NCI-H446 (cell line): ENCODE measurements at places on chromosomes 3 and 15.

- DNase-seq = no peak
Measured at GRCh38 chr3:170159459-170159858, 22.1 kb downstream of the PHC3 start.

- no peak for DNase-seq
Measured at GRCh38 chr15:27826411-27826810, 272.7 kb downstream of the OCA2 start.

DNA sequence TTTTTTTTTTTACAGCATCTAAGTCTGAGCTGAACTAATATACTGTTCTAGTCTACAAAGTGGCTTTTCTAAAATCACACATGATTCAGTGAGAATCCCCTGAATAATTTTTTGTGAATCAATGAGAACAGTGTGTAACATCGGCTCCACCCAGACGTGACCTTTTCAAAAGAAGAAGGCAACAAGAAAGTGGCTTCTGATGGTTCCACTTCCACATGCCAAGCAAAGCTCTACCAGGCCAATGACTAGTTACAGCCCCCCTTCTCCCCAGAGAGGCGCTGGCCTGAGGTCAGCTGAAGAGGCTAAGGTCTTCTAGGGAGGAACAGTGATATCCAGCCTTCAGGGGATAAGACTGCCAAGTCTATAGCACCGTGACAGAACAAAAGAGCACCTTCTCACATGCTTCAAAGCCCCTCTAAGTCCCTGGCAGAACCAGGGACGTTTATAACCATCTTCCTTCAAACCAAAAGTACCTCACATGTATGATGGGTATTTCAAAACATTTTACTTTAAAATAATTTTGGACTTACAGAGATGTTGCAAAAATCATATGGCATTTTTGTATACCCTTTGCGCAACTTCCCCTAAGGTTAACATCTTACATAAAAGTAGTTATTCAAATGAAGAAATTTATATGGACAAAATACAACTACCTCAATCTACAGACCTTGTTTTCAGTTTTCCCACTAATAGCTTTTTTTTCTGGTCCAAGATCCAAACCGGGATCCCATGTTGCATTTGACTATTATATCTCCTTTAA, 177.9 kb downstream of the OSBPL10 start:
- DNase-seq = no peak

DNA sequence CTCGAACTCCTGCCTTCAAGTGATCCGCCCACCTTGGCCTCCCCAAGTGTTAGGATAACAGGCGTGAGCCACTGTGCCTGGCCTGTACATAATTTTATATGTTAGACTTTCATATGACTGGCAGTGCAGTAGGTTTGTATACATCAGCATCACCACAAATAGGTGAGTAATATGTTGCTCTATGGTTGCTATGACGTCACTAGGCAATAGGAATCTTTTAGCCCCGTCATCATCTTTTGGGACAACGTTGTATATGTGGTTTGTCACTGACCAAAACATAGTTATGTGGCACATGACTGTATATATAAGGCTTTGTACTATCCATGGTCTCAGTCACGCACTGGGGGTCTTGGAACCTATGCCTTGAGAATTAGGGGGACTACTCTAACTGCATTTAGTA, 17.0 kb upstream of the DNAJC19 start:
- no peak for DNase-seq

- no peak for DNase-seq
Measured at GRCh38 chr3:183430325-183430957, 2.0 kb upstream of the MCF2L2 start.

DNA sequence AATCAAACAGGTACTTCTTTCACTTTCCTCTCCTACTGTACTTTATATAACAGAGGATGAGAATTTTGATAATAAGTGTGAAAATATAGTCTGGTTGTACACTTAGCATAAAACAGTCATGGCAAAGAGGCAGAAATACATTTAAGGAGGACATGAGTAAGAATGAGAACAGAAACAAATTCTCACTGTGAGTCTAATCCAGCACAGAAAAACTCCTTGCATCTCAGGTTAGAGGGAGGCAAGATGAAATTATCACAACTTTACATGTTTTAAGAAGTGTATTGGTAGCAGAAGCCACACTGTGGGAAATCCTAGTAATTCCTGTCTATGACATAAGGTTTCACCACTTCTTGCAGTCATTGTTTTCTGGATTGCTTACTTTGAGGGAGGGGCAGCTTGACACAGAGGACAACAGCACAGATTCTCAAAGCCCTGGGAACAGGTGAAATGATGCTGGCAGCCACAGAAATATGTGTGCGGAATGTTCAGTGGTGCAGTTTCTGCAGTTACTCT, 733.6 kb upstream of the GBE1 start:
- DNase-seq = no peak

DNA sequence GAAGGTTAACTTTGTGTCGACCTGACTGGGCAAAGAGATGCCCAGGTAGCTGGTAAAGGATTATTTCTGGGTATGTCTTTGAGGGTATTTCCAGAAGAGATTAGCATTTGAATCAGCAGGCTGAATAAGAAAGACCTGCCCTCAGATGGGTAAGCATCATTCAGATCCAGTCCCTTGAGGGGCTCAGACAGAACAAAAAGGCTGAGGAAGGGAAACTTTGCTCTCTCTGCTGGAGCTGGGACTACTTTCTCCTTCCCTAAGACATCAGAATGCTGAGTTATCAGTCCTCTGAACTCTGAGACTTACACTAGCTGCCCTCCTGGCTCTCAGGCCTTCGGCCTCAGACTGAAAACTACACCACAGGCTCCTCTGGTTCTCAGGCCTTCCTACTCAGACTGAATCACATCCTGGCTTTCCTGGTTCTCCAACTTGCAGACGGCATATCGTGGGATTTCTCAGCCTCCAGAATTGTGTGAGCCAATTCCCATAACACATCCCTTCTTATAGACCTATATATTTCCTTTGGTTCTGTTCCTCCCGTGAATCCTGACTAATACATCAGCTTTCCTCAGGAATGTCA, 982.9 kb downstream of the TUSC7 start:
- DNase-seq = no peak

GRCh38 chr3:193016437-193016901, 98.8 kb upstream of the MB21D2 start:
- no peak for DNase-seq

DNA sequence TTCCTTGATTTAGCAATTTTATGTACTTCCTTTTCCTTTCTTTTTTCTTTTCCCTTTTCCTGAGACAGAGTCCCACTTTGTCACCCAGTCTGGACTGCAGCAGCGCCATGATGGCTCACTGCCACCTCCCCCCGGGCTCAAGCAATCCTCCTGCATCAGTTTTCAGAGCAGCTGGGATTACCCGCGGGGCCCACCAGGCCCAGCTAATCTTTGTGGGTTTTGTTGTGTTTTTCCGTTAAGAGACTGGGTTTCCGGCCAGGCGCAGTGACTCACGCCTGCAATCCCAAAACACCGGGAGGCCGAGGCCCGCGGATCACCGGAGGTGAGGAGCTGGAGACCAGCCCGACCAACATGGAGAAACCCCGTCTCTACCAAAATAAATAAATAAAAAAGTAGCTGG, 17.7 kb downstream of the GOLGA8S start:
- no peak for DNase-seq

DNA sequence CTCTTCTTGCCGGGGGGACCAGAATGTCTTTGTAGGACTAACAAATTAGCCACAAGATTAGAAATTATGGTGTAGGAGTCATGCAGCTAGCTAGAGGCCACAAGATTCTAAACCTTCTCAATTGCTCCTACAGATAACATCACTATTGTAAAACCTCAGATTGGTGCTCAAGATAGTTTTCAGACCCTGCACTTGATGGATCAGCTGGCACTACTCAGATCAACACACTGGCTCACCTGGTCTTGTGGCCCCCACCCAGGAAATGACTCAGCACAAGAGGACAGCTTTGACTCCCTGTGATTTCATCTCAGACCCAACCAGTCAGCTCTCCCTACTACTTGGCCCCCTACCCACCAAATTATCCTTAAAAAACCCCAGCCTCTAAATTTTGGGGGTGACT, 124.1 kb upstream of the RASGRP1 start:
- no peak for DNase-seq

- peak; percentile 7 for DNase-seq
Measured at GRCh38 chr3:188900421-188900951, 271.3 kb upstream of the TPRG1 start.

DNA sequence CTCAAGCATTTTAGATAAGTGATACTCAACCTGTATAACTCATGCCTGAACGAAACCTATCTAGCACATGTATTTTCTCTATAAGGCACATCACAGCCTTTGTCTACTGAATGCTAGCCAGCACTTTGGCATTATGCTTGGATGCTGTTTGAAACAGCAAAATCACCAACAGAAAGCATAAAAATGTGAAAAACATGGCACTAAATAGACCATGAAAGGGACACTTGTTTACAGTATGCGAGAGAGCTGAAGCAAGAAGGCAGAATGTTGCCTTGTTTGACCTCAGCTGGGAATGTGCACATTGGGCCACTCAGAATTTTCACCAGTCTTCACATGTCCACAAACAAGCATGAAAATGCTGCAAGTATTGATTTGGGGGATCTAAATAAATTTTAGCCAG, 59.5 kb downstream of the MINDY2 start:
- DNase-seq = no peak

DNA sequence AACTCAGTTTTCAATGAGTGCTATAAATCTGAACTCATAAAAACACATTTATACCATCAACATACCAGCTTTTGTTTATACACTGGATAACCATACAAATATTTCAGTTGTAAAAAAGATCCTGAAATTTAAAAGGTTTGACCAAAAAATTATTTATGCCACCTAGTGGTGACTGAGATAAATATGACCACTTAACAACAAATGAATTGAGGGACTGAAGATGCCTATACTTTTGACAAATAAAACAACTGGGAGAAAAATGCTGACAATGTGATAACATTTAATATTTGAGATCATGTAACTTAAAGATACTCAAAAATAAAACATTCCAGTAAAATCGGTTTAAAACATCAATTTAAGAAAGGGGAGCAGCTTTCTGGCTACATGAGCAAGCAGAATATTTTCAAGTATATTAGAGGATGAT, 30.4 kb downstream of the ATG3 start:
- no peak for DNase-seq

GRCh38 chr15:42133886-42134502, 22.4 kb downstream of the PLA2G4F start:
- peak; percentile 5 for DNase-seq

GRCh38 chr3:189790658-189791057, 159.5 kb downstream of the TP63 start:
- DNase-seq = no peak

- peak; percentile 97 for DNase-seq
Measured at GRCh38 chr3:127786353-127787070, 35.8 kb downstream of the MGLL start.

GRCh38 chr15:83714939-83715628, 61.2 kb downstream of the ADAMTSL3 start:
- no peak for DNase-seq

GRCh38 chr15:25508369-25509002, 69.7 kb upstream of the UBE3A start:
- peak; percentile 29 for DNase-seq

DNA sequence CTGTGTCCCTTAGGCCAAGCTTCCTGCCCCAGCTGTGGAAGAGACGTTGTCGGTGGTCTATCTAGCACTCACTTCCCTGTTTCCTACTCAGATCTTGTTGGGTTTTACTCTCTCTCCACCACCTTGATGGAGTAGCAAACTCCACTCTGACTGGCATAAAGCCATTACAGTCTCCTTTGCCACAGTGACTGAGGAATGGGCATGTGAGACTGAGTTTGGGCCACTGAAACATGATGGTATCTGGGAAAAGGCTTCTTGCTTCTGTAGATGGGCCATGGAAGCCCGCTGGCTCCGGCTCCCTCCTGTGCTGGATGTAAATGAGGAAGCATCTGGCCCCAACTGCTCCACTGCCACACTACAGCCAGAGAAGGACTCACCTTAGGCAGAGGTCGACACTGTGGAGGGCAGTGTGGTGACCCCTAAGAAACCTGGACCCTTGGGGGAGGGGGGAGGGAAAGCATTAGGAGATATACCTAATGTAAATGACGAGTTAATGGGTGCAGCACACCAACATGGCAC, 9.4 kb upstream of the CAMK1 start:
- no peak for DNase-seq

DNA sequence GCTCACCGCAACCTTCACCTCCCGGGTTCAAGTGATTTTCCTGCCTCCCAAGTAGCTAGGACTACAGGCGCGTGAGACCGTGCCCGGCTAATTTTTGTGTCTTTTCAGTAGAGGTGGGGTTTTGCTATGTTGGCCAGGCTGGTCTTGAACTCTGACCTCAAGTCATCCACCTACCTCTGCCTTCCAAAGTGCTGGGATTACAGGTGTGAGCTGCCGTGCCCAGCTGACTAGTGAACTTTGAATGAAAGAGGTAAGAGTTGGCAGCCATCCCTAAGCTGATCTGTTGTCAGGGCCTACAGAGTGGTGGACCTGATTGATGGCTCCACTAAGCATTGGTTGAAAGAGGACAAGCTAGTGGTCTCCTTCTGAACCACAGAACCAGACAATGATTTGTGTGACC, 15.3 kb downstream of the PXK start:
- no peak for DNase-seq

GRCh38 chr15:34721802-34722438, 32.9 kb downstream of the GJD2 start:
- DNase-seq = peak; percentile 65

- DNase-seq = no peak
Measured at GRCh38 chr15:31811641-31812040, 218.7 kb upstream of the CHRNA7 start.

DNA sequence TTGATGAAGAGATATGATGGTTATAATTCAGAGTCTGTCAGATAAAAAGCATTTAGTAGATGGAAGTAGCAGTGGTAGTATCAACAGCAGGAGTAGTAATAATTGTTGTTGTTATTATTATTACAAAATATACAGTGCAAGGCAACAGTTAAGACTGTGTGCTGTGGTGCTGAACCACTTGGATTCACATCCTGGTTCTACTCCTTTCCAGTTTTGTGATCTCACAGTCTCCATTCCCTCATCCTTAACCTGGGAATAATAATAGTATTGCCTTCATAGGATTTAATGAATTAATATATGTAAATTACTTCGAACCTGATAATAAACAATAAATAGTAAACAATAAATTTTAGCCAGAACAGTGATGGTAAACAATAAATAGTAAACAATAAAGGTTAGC, 37.1 kb upstream of the TSC22D2 start:
- no peak for DNase-seq
